ENCODE measurements at places on chromosomes 16 and 17. TPM values are rescaled to one million over a fixed set of nuclear protein-coding genes. Genes with fewer than 3 reads are reported as not detected.

ALOX12B gene
- 1.7 TPM for total RNA-seq

PPP1R27 gene
- total RNA-seq = not detected

TP53TG3B gene
- not detected for total RNA-seq

TEKT1 gene
- total RNA-seq = not detected

CACNG1 gene
- not detected for total RNA-seq

DLX3 gene
- 0.13 TPM for total RNA-seq

RDM1 gene
- 3.2 TPM for total RNA-seq

EMC6 gene
- total RNA-seq = 92.5 TPM

KRTAP4-1 gene
- not detected for total RNA-seq

KRTAP4-6 gene
- not detected for total RNA-seq

GPR139 gene
- total RNA-seq = not detected

HASPIN gene
- total RNA-seq = 18.4 TPM

RGS11 gene
- not detected for total RNA-seq

CDH15 gene
- total RNA-seq = not detected

MPV17L gene
- 0.15 TPM for total RNA-seq

SPAG7 gene
- 64.0 TPM for total RNA-seq

SCNN1G gene
- total RNA-seq = not detected

MYLK3 gene
- total RNA-seq = 0.52 TPM

ZC3H18 gene
- total RNA-seq = 94.2 TPM

TBX4 gene
- not detected for total RNA-seq

DNASE1L2 gene
- 1.4 TPM for total RNA-seq

TBC1D3L gene
- total RNA-seq = 6.1 TPM

SPATA22 gene
- not detected for total RNA-seq

OTOA gene
- total RNA-seq = 0.29 TPM

SLC5A10 gene
- not detected for total RNA-seq

FOXO3B gene
- 6.0 TPM for total RNA-seq

EFCAB13 gene
- 3.0 TPM for total RNA-seq

TBX2 gene
- total RNA-seq = not detected

ABCA6 gene
- total RNA-seq = 0.15 TPM

KRTAP4-3 gene
- total RNA-seq = not detected

SLC35G6 gene
- not detected for total RNA-seq

CCT6B gene
- 0.99 TPM for total RNA-seq

C16orf86 gene
- 2.0 TPM for total RNA-seq

PYDC1 gene
- not detected for total RNA-seq

APOBR gene
- 8.4 TPM for total RNA-seq

PCGF2 gene
- 1.2 TPM for total RNA-seq

TBC1D16 gene
- total RNA-seq = 6.5 TPM

All from activated CD8-positive, alpha-beta memory T cell treated with anti-CD3 and anti-CD28 coated beads for 36 hours (primary cell).